ENCODE measurements at places on chromosomes 5 and 9. TPM values are rescaled to one million over a fixed set of nuclear protein-coding genes. Genes with fewer than 3 reads are reported as not detected.

The KCTD16 gene
- 0.27 TPM for total RNA-seq

The ADAMTS12 gene
- 0.27 TPM for total RNA-seq

The TMEM267 gene
- total RNA-seq: 15.6 TPM

The GPSM1 gene
- 29.4 TPM for total RNA-seq

The LHX3 gene
- total RNA-seq: not detected

The PCDHA9 gene
- 0.07 TPM for total RNA-seq

The SH3PXD2B gene
- 36.3 TPM for total RNA-seq

The EPB41L4A gene
- total RNA-seq: 26.1 TPM

The CER1 gene
- not detected for total RNA-seq

The CAVIN4 gene
- total RNA-seq: 1.9 TPM

The SH3RF2 gene
- total RNA-seq: 1.7 TPM

The CMBL gene
- total RNA-seq: 11.6 TPM

The PAEP gene
- total RNA-seq: not detected

The BAG1 gene
- total RNA-seq: 58.1 TPM

The TAF11L13 gene
- not detected for total RNA-seq

The ARSI gene
- total RNA-seq: not detected

The PCBD2 gene
- 5.9 TPM for total RNA-seq

The MINAR2 gene
- not detected for total RNA-seq

The BHMT2 gene
- 0.22 TPM for total RNA-seq

The CDH9 gene
- total RNA-seq: not detected

The CAPSL gene
- not detected for total RNA-seq

The SAXO1 gene
- total RNA-seq: not detected

The FOXD4 gene
- total RNA-seq: 0.27 TPM

The NR5A1 gene
- not detected for total RNA-seq

The EDIL3 gene
- 5.3 TPM for total RNA-seq

The CHD1 gene
- total RNA-seq: 93.6 TPM

The ARL14EPL gene
- 0.27 TPM for total RNA-seq

The BTNL3 gene
- total RNA-seq: not detected

The CAMK4 gene
- total RNA-seq: 2.6 TPM

The TLE4 gene
- total RNA-seq: 47.4 TPM

Data from thoracic aorta endothelial cell (primary cell).